Fibroblast of skin of left quadriceps (primary cell): ENCODE measurements at places on chromosomes 4 and X.

GRCh38 chrX:37779857-37780256 is at the start of gene CYBB:
Gene CYBB, plus strand, starts transcription at chrX:37780059. Its CDS starts 19 bp downstream, at chrX:37780078.
- no peak for DNase-seq

DNA sequence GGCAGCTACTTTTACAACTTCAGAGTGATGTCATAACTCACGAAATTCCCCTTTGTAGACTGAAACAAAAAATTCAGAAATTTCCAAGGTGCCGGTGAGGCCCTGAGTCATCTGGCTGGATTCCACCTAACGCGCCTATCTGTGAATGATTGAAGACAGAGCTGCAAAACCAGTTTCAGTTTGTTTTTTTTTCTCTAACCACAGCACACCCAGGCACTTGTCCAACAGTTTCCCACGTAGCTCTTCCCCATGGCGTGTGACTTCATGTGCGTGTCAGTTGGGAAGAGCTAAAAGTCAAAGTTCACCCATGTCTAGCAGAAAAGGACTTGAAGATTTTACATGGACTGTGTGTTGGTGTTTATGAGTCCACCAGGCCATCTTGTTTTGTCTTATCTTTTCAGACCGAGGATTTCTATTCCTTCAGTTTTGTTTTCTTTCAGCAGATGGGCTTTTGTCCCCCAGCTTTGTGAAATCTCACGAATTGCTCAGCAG is 16.4 kb downstream of the TCEANC start:
- peak; percentile 83 for DNase-seq

GRCh38 chr4:141132072-141132708 is 1.1 kb downstream of the RNF150 start:
- DNase-seq = no peak

GRCh38 chr4:104524591-104524990 is 29.9 kb upstream of the CXXC4 start:
- DNase-seq = peak; percentile 4

- no peak for DNase-seq
These were observed 27.1 kb downstream of the KCTD8 start for GRCh38 chr4:44421330-44422065.
